ENCODE measurements at places on chromosomes 7 and 10. TPM values are rescaled to one million over a fixed set of nuclear protein-coding genes. Genes with fewer than 3 reads are reported as not detected.
A peak's percentile ranks its signal among the peaks of the same experiment; 100 is the strongest.

Gene C10orf95
- total RNA-seq = 0.49 TPM

Gene SPOCK2
- 1.2 TPM for total RNA-seq

Gene CACNA2D1
- total RNA-seq = not detected

Gene UBTD1
- total RNA-seq = 7.2 TPM

Gene PNPLA8
- total RNA-seq = 28.5 TPM

Gene STEAP2
- total RNA-seq = 1.3 TPM

Gene AGAP6
- 18.8 TPM for total RNA-seq

Gene SEMA3A
- total RNA-seq = 3.2 TPM

Gene ANK3
- 3.3 TPM for total RNA-seq

Gene THSD7A
- total RNA-seq = not detected

Gene AMPH
- 0.63 TPM for total RNA-seq

Gene IDI2
- total RNA-seq = not detected

Gene NEBL
- total RNA-seq = 30.6 TPM

Gene TFEC
- not detected for total RNA-seq

GRCh38 chr7:105876964-105877601 lies 684 bp upstream of the ATXN7L1 start:
- DNase-seq = peak; percentile 30

DNA sequence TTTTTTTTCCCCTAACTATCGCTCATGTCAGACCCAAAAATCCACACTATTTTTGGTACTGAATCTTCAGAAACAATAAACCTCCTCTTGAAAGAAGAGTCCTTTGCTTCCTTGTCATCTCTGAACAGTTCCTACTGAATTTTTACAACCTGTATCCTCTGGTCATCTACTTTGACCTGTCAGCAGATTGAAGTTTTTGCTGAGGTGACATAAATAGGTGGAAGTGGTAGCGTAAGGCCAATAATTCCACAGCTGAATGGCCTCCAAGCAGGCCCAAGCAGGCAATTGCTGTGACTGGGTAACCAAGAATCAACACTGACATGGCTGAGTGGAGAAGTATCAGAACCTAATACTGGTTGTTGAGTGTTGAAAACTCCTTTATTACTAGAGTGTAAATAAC lies 117.4 kb upstream of the MAGI2 start:
- DNase-seq = no peak

GRCh38 chr7:93211228-93211818 lies 14.9 kb downstream of the HEPACAM2 start:
- DNase-seq = no peak

GRCh38 chr10:116158036-116158435 lies 115.0 kb downstream of the GFRA1 start:
- DNase-seq = no peak

DNA sequence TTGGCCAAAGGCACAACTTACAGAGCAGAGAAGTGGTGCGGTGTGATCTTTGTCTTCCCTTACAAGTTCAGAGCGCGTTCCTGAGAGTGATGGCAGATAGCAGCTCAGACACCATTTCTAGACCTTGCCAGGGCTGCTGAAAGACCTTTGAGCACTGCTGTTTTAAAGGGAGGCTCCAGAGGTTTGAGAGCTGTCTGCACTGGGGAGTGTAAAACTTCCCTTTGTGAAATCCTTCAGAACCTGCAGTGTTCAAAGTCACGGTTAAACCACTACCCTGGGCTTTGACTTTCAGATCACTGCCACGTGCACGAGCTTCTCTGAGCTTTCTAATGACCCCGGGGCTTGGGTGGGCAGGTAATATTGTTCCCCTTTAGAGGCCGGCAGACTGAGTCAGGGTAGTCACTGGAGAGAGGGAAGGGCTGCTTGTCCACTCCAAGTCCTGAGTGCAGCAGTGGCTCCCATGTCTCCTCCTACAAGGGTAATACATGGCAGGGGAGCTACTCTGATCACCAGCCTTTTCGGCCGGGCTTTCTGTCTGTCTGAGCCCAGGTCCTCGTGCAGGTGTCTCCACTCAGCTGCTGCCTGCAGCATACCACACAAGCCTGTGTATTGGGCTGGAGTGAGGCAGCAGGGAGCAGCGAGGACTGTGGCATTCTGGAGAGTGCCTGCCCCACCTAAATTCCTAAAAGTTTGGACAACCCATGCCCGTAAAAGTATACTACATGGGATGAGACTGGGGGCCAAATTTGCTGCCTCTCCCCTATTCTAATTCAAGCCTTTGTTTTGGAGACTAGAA lies 63.3 kb downstream of the ZMIZ1 start:
- no peak for DNase-seq

DNA sequence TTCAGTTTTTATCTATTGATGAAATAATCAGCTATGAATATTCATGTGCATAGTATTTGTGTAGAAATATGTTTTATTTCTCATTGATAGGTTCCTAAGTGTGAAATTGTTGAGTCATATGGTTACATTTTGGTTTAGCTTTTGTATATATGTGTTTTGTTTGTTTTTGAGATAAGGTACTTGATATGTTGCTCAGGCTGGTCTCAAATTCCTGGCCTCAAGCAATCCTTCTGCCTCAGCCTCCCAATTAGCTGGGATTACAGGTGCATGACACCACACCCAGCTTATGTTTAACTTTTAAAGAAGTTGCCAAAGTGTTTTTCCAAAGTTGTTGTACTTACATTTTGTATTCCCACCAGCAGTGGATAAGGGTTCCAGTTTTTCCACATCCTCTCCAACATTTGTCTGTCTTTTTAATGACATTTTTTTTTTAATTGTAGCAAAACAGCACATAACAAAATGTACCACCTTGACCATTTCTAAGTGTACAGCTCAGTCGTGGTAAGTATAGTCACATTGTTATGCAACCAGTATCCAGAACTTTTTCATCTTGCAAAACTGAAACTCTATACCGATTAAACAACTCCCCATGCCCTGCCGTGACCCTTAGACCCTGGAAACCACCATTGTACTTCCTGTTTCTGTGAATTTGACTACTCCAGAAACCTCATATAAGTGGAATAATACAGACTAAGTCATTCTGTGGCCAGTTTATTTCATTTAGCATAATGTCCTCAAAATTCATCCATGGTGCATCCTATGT lies 12.6 kb upstream of the UBE2D1 start:
- peak; percentile 44 for DNase-seq

GRCh38 chr10:66045859-66046258 lies 880.0 kb upstream of the LRRTM3 start:
- DNase-seq = peak; percentile 1

DNA sequence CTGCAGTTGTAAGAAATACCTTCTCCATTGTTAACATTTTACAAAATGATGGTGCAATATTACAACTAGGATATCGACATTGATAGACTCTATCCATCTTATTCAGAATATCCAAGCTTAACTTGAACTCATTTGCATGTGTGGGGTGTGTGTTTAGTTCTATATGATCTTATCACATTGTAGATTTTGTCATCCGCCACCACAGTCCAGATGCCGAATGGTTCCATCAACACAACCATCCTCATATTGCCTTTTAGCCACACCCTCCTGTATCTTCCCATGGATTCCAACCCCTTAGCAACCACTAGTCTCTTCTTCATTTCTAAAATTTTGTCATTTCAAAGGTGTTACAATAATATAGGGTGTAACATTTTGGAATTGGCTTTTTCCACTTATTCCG lies 452.9 kb upstream of the AKR1E2 start:
- DNase-seq = no peak

GRCh38 chr7:46133072-46133471 lies 212.0 kb upstream of the IGFBP3 start:
- DNase-seq = no peak

- DNase-seq = peak; percentile 73
Measured at GRCh38 chr7:4753598-4754432, 21.6 kb upstream of the AP5Z1 start.

- DNase-seq = no peak
Measured at GRCh38 chr10:35262436-35262835, 73.9 kb upstream of the CCNY start.

- peak; percentile 32 for DNase-seq
Measured at GRCh38 chr7:50331564-50332208, 27.2 kb downstream of the IKZF1 start.

DNA sequence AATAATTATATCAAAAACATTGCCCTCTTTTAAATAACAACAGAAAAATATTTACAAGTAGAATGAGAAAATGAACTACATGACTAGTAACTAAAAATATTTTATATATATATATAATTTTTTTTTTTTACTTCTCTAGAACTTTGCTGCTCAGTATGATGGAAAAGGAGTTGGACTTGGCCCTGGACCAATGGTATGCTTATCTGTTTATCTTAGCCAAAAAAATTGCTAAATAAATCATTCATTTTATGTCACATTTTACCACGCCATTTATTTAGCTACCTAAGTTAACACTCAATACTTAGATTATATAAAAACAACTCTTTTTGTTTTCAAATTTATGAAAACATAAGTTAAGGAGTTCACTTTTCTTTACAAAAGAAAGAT lies 6.7 kb downstream of the COL1A2 start:
- no peak for DNase-seq

GRCh38 chr10:74968667-74969061 lies 142.3 kb downstream of the KAT6B start:
- no peak for DNase-seq

DNA sequence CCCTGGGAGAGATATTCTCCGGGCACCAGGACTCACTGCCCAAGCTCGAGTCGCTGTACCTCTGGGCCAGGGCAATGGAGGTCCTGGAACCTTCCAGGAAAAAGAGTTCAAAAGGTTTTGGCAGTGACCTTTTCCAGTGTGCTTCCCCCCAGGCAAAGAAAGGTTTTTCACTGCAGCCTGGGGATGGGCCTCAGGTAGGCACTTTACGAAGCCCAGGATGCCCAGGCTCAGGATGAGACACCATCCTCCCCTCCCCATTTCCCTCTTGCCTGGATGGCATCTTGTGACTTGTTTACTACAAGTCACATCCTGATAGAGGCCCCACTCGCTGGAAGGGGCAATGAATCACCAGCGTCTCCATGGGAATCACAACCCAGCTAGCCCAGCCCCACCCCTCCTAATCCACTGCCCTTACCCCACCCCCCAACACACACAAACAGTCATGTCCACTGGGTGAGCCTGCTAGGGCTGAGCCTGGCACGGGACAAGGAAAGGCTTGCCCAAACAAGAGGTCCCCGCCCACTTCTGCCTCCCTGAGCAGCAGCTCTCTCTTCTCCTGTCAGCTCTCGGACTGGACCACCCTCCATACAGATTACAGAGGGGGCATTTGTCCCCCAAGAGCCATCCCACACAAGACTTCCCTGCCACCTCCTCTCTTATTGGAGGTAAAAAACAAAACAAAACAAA lies 93.8 kb upstream of the SMNDC1 start:
- DNase-seq = peak; percentile 99

GRCh38 chr10:5532618-5533097 lies 7.9 kb downstream of the CALML3 start:
- DNase-seq = no peak

DNA sequence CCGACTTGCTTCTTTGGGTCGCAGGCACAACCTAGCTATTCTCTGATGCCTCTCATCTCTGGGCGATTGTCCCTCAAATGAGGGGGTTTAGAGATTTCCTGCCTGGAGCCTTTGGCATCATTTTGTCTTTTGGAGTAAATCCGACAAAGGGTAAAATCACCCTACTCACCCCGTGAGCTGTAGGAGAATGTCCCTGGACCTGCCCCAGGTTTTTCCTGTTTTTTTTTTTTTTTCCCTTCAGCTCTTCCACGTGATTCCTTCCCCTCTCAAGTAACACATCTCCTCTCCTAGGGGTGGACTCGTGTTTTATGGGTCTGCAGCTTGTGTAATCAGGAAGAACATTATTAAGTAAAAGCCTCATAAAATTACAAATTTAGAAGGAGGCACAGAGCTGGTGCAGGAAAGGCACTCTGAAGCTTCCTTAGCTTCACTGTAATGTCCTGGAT lies 128.4 kb upstream of the ZNF746 start:
- peak; percentile 30 for DNase-seq

DNA sequence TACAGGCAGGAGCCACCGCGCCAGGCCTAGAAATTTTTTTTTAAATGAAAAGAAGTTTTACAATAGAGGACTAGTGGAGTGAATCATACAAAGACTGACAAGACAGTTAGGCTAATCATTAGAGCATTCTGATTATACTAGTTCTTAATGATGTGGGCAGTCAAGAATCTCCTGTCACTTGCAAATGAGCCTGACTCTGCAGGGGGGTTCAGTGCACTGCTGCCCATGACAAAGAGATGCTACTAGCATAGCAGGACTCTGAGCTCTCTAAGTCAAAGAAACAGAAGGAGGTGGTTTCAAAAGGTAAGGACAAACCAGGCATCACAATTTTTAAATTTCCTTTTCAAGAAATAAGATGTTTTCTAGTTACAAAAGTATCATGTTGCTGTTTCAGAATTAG lies 59.0 kb downstream of the CCDC6 start:
- DNase-seq = no peak

GRCh38 chr10:113689057-113689456 lies 9.3 kb downstream of the CASP7 start:
- no peak for DNase-seq

DNA sequence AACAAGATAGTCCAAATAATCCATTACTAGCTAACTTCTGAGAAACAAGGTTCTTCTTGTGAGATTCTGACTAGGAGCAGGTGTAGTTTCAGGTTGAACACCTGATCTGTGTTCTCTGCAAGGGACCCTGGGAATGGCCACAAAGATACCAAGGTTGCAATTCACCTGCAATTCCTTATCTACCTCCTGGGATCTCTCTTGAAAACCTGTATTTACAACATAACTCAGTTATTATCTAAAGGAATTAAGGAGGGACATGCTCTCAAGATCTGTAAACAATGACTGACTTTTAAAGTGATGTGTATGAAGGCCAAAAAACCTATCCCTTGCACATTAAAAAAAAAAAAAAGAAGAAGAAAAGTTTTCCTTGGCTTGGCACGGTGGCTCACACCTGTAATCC lies 54.8 kb downstream of the ABLIM1 start:
- no peak for DNase-seq

DNA sequence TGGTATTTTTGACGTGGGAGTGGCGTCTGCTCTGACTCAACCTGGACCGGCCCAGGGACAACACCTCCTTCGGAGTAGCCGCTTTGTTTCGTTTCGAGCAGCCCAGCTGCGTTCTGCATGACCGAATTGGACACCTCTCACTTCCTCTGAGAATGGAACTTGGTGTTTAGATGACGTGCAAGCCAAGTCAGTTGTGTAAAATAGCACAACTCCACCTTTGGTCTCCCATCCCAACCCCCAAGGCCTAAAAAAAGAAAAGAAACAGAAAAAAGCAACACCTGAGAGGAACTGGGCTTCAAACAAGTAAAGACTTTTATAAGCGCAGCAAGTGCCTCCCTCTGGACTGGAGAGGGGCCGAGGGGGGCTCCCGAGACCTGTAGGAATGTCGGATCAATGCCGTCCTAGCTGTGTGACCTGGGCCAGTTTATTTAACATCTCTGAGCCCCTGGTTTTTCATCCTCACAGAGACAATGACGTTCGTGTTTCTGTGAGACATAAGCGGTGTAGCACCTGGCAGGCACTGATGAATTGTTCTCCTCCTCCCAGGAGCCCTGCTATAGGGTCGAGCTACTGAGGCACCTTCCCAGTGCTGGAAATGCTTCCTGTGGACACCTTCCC lies 52.0 kb upstream of the SMNDC1 start:
- peak; percentile 89 for DNase-seq

DNA sequence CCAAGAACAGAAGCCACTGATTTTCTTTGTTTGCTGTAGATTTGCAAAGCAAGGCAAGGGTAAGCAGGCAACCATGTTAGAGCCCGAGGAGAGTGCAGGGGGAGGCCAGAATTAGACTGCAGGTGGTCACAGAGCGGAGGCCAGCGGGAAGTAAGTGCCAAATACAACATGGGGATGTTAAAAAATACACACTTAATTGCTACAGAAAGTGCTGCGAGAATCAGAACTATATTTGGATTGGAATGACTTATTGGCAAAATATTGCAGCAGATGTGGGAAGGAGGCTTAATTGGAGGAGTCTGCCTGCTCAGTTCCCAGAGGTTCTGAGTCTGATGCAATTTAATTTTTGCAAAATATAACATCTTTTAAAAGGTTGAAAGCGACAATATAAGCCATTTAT lies 49.7 kb upstream of the ADCY1 start:
- no peak for DNase-seq
